SHP77 treated with DMSO at 0.1 percent for 48 hours (cell line): ENCODE measurements at places on chromosomes 1 and 21.
A peak's percentile ranks its signal among the peaks of the same experiment; 100 is the strongest.

GRCh38 chr1:89833183-89834082 lies 12.6 kb downstream of the LRRC8D start:
- no peak for DNase-seq

DNA sequence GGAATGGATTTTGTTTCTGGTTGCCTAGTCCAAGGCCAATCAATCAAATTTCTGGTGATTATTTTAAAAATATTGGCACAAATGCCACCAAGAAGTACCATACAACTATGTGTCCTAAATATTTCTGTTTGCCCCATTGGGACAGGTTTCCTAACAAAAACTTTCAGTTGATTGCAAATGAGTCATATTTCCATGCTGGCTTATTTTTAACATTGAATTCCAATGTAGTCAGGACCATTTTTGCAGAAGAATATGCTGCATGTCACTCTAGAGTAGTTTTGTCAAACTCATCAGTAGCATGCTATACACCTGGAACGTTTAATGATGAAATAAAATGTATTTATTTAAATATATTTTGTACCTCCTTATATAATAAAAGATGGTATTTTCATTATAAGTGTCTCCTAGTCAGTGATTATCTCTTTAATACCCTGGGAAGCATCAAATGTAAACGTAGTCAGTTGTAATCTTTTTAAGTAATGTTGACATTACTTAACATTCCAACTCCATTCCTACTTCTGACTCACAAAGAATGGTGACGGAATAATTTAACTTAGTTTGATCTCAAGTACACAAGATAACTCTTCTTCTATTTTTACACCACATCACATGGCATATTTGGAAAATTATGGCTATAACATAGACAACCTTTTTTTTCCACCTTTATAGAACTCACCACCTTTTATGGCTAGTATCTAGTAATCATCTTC lies 39.0 kb upstream of the USH2A start:
- no peak for DNase-seq

- DNase-seq: no peak
These were observed 752 bp upstream of the ACTA1 start for GRCh38 chr1:229434641-229435051.

DNA sequence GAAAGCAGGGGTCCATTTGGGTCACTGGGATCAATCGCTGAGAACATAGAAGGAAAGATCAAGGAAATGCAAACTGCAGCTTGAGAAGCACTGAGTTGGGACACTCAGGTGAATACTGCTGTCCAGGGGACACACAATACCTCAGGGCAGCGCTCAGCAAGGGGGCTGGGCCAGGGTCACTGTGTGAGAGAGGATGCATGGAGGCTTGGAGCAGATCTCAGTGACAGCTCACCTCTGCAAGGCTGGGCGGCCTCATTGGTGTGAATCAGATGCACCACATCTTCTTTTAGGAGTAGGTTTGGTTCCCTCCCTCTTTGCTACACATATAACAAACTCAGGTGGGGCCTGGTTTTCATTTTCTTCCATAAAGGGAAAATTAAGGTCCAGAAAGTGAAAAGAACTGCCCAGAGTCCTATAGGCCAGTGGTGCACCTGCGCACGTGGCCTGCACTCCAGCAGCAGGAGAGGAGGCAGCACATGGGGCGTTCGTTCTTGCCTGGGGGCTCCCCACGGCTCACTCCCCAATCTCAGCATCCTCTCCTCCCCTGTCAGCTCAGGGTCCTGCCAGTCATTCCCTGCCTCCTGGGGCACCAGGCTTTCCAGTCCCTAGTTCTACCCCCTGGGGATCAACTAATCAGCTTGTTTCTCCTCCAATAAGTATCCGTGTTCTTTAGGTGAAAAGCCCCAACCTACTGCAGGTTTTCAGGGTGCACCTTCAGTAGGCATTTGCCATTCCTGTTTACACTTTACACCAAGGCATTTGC lies 1.5 kb downstream of the A3GALT2 start:
- DNase-seq: no peak

GRCh38 chr1:48760857-48761256 lies 15.8 kb downstream of the BEND5 start:
- DNase-seq: no peak

DNA sequence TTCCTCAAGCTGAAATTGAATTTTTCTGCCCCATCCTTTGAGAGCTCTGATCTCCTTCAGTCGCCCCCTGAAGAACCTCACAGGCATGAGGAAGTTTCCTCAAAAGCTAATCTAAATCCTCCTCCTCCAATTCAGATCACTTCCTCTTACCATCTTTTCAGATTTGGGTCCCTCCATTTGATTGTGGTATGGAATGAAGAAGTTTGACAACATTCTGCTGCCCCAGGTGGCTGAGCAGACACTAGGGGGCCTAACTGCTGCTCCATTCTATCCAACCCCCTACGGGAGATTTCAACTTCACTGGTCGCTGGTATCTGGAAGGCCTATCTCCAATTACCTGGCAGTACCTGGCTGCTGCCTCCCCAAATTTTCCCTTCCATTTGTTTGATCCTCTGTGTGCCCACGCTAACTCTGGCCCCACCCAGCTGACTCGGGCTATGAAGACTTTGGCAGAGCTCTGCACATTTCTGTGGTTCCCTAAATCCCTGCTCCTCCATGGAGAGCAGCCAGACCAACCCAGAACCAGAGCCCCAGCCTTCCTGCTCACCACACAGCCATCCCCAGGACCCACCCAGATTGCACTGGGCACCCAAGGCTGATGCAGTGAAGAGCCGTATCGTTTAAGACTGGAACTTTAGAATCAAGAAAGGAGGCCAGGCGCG lies 7.8 kb downstream of the IRF6 start:
- no peak for DNase-seq

- DNase-seq: no peak
These were observed 319.1 kb upstream of the SGIP1 start for GRCh38 chr1:66214901-66215300.

- peak; percentile 40 for DNase-seq
These were observed 62.8 kb downstream of the MAGI3 start for GRCh38 chr1:113452921-113453770.

DNA sequence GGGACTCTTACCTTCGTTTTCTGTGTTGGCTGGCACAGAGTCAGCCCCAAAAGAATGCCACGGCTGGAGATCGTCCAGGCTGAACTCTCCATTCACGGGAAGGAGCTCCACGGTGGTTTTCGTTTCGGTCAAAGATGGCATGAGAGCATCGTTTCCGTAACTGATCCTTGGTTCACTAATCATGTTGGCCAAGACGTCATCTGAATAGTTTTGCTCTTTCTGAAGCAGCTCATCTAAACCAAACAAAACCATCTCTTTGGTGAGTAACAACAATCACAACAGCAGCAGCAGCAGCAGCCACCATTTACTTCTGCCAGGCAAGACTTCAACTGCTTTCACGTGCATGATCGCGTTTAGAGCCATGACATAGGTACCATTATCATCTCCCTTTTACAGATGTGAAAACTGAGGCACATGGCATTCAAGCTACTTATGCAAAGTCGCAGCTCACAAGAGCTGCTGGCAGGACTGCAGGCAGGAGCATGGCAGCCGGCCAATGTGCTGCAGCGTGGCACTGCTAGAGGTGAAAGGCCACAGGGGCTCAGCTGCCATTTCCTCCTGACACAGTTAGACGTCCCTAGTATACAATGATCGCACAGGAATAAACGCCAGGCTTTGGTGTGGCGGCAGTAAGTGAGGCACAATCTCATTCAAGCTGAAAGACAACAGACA lies 177.1 kb downstream of the GABPA start:
- no peak for DNase-seq
